Osteocyte (in vitro differentiated cells): ENCODE measurements at places on chromosomes 2 and 18.

- no peak for DNase-seq
Observed at GRCh38 chr2:80255918-80256781, 48.4 kb downstream of the LRRTM1 start.

- no peak for DNase-seq
Observed at GRCh38 chr2:237540823-237541222, 25.6 kb upstream of the PRLH start.

DNA sequence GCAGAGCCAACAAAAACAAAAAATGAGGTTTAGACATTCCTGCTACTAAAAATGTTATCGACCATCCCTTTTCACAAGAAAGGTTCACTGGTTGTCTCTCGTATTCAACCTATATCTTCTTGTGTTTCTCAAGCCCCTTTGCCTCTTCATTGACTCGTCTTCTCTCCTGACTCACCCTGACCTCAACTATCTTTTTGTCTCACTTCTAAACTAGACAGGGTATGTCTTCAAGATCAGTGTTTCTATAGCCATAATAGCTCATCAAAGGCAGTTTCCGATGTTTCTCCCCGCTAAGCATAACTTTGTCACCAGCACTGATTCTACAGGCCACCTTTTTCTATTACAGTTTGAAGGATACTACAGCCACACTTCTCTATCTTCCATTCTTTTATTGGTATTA, 178.4 kb downstream of the MEMO1 start:
- no peak for DNase-seq

GRCh38 chr2:86138736-86139625, 32.9 kb downstream of the PTCD3 start:
- no peak for DNase-seq

DNA sequence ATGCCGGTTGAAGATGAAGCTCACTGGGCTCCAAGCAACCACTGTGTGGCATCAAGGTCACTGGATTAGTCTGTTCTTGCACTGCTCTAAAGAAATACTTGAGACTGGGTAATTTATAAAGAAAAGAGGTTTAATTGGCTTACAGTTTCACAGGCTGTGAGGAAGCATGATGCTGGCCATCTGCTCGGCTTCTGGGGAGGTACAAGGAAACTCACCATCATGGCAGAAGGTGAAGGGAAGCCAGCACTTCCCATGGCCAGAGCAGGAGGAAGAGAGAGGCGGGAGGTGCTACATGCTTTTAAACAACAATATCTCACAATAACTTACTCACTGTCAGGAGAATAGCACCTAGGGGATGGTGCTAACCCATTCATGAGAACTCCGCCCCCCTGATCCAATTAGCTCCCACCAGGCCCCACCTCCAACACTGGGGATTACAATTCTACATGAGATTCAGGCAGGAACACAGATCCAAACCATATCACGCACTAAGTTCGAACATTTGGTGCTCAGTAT, 109.7 kb upstream of the MGAT5 start:
- DNase-seq: no peak

- no peak for DNase-seq
Observed at GRCh38 chr2:224309176-224309575, 92.7 kb downstream of the FAM124B start.

DNA sequence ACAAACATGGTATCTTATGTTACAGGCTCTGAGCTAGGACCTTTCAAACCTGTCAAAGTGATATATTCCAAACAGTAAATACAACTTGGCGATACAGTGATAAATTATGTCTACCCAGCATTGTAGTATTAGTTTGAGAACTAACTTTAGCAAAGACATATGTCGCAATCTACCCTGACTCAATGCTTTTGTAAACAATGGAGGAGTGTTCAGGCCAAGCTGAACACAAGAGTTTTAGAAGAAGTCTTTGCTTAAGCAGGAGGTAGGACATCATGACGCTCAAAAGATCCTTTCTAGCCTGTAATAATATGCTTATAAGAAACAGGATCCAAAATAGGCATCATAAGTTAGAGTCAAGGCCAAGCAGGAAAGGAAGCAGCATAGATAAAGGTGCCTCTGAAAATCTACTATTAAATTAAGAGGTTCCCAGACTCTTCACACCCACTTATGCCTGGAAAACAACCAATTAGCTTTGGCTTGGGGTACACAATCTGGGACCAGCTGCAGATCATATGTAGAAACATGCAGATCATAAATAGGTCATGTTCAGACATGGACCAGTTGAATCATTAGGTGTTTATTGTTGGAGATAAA, 132.5 kb downstream of the CSRNP3 start:
- no peak for DNase-seq

GRCh38 chr18:70025580-70025979, 77.9 kb upstream of the CD226 start:
- no peak for DNase-seq

GRCh38 chr2:43958397-43959275, 37.2 kb downstream of the LRPPRC start:
- no peak for DNase-seq

DNA sequence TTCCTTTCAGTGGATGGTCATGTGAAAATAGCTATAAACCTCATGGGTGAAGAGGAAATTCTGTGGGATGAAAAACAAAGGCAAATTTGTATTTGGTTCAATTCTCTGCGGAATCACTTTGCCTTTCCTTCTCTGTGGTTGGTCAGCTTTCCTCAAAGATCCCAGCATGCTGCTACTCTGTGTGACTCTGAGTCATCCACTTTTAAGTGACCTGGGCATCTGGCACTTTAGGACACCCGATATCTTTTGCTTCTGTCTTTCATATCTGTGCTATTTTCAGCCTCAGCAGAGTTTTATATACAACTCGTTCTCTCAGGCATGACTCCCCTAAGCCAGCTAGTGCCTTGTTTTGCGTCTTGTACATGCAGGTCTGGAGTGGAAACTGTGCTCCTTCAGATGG, 217.0 kb upstream of the PIEZO2 start:
- DNase-seq: no peak

GRCh38 chr2:224283466-224283965, 118.4 kb downstream of the FAM124B start:
- no peak for DNase-seq

DNA sequence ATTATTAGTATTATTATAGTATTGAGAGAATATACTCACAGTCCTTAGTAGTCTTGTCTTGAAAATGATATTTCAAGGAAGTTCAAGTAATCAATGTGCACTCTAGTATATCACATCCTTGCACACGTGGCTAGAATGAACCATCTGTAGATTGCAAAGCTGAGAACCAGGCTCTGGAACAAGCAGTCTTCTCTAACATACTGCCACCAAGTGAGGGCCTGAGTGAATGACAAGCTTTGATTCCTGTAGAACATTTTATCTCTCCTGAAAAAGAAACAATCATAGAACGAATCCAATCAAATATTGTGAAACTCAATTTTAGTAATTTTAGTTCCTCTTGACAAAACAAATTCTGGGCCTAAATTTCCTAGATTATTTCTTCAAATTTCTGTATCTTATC, 55.3 kb upstream of the SULT1C3 start:
- DNase-seq: no peak

DNA sequence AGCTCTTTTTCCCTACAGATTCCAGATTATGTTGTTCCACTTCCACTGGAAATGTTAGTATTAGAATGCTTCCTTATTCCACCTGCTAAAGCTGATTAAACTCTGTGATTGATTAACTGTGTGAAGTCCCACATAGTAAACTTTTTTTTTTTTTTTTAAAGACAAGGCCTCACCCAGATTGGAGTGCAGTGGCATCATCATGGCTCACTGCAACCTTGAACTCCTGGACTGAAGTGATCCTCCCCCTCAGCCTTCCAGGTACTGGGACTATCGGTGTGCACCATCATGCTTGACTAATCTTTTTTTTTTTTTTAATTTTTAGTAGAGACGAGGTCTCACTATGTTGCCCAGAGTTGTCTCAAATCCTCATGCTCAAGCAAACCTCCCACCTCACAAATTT, 108.5 kb upstream of the RBMS1 start:
- DNase-seq: no peak
